ENCODE measurements at places on chromosomes 1 and 21.

DNA sequence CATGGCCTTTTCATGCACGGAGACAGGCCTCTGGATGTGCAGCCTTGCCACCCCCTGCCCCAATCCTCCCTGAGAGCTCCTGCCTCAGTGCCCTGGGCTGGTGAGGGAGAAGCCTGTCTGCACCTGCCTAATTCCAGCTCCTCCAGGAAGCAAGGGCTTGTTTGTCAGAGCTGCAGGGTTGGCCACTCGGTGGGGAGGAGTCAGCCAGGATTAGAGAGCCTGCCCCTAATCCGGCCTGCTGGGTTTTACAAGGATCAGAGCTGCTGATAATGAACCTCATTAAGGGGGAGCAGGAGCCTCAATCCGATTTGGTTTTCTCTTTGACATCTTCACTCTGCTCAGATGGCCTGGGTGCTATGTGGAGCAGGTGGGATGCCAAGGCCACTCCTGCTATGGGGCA is 31.9 kb upstream of the LHX4 start:
- no peak for DNase-seq

DNA sequence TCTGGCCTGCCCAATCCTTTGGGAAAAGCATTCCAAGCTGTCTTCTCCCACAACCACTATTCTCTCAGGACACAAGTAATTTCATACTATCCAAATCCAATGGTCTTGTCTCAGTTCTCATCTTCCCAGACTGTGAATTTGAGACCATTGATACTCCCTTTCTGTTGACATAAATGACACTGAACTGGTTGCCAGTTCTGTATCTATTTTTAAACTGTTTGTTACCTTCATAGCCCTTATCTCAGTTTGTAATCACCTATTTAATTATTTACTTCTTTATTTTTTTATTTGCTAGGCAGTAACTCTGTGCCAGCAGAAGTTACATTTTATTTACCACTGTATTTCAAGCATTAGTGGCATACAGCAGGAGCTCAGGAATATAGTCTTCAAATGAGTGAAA is 24.0 kb downstream of the TCEANC2 start:
- no peak for DNase-seq

DNA sequence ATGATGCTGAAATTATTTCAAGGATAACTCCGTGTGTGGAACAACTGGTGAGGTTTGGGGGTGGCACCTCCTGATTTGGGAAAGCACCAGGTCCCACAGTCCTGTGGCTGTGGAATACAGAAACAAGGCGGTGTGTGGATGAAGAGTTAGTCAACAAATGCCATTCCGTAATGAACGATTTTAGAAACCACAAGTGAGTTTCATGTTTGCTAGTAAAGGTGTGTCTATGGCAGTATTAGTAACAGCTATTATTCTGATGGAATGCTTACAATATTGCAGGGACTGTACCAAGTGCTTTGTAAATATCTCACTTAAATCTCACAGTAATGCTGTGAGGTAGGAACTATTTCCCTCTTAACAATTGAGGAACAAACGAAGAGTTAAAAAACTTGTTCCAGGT is 53.8 kb downstream of the B3GALNT2 start:
- DNase-seq, result no peak

DNA sequence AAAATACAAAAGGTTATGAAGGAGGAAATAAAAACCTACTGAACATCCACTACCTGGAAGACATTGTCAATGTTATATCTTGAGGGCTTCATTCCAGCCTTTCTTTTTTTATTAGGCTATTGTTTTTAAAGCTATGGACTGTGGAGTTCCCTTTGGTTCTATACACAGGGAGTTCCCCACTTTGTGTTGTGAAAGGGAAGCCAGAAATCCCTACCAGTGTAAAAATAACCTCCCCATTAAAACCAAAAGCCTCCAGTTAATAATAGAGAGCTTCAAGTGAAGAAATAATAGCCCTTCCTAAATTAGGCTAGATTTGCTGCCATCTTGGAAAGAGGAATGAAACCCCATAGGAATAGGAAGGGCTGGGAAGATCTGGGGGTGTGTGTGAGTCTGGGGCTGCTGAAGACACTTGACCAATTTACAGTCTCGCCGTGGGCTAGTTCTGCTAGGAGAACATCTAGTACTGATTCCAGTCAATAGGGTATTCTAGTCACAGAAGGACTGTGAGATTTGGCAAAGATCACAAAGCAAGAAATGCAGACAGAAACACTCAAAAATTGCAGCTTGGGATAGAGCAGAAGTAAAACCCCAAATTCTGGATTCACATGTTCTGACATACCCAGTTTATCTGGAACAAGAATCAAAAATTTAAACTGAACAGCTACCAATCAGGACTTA is 32.4 kb upstream of the PTGFRN start:
- DNase-seq, result no peak

GRCh38 chr21:34367320-34367935 is 3.6 kb downstream of the KCNE2 start:
- DNase-seq, result peak; percentile 84

- no peak for DNase-seq
Observed at GRCh38 chr1:1178794-1179331, 5.2 kb downstream of the TTLL10 start.

DNA sequence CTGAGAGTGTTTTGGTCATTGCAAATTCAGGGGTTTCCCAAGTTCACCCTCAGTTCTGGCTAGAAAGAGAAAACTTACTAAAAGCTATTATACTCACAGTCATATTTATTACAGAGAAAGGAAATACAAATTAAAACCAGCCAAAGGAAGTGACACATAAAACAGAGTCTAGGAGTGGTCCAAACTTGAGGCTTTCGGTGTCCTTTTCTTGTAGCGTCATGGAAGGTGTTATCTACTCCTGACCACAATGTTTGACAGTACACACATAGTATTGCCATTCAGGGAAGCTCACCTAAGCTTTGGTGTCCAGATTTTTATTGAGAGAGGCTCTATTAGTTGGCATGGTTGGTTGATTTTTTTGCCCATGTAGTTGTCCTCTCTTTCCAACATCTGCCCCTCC is 59.0 kb downstream of the SLC35A3 start:
- DNase-seq, result no peak

GRCh38 chr1:116390195-116390594 is 17.2 kb downstream of the ATP1A1 start:
- DNase-seq, result no peak

GRCh38 chr1:208892147-208892546 is 648.0 kb upstream of the PLXNA2 start:
- DNase-seq, result no peak

- no peak for DNase-seq
Observed at GRCh38 chr1:34128186-34128889, 36.7 kb downstream of the CSMD2 start.

- no peak for DNase-seq
Observed at GRCh38 chr1:5951846-5952410, 40.3 kb downstream of the NPHP4 start.
